Glutamatergic neuron (in vitro differentiated cells): ENCODE measurements at places on chromosomes 4 and X. TPM values are rescaled to one million over a fixed set of nuclear protein-coding genes. Genes with fewer than 3 reads are reported as not detected.

The RPS6KA6 gene
- total RNA-seq = 36.0 TPM

The UGT2B15 gene
- total RNA-seq = not detected

The TNIP3 gene
- not detected for total RNA-seq

The CTAG2 gene
- not detected for total RNA-seq

The TRPC5OS gene
- total RNA-seq = not detected

The GRPR gene
- total RNA-seq = 0.56 TPM

The FGF5 gene
- total RNA-seq = not detected

The SLC16A2 gene
- total RNA-seq = 28.7 TPM

The MAMLD1 gene
- total RNA-seq = 0.25 TPM

The DHRSX gene
- total RNA-seq = 37.1 TPM

The NPY5R gene
- not detected for total RNA-seq

The SLC10A6 gene
- total RNA-seq = not detected

The POLA1 gene
- 13.2 TPM for total RNA-seq

The KLF8 gene
- 9.4 TPM for total RNA-seq

The RBMXL3 gene
- total RNA-seq = not detected
